ENCODE measurements at places on chromosomes 3 and 15.
A peak's percentile ranks its signal among the peaks of the same experiment; 100 is the strongest.

DNA sequence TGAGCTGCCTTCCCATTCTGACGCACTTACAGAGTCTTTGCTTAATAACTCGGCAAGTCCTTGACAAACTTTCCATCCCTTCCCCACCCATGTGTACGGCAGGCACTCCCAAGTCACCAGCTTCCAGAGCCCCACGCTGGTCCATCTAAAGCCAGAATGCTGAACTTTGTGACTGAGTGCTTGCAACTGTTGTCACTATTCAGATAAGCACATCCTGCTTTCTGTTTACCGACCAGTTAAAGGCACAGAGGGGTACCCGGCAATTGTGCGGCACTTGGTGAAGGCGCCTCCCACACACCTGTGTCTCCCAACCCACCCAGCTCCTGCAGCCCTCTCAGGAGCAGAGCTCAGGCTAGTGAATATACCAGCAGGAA lies 430.6 kb downstream of the FOXP1 start:
- DNase-seq = peak; percentile 56

DNA sequence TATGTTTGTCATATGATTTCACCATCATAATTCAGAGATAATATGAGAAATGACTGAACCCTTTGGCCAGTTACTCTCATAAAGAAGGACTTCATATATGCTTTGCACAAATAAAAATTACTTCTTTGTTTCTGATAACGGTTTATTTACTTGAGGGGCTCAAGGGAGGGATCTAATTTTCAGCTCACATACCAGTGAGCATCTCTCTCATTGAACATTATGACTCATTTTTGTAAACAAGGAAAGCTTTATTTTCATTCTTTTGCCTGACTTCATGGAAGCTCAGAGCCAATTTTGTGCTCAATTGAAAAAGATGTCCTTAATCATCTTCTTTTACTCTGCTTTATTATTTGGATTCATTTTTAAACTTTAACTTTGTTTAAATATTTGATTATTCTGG lies 5.8 kb downstream of the NLGN1 start:
- DNase-seq = no peak

DNA sequence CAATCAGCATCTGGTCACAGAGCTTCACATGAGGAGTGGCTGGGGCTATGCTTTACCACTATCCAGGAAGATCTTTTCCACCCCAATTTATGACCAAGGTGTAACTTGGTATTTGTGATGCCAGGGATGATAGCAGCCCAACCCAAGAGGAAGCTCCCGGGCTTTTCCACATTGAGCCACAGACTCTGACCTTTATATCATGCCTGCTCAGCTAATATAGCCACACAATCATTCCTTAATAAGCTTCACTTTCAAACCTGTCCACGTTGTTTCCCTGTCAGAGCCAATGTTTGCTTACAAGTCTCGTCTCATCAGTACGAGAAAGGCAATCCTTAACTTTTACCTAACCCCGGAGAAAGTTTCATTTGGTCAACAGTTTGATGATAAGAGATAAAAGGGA lies 330.9 kb downstream of the SHQ1 start:
- no peak for DNase-seq

DNA sequence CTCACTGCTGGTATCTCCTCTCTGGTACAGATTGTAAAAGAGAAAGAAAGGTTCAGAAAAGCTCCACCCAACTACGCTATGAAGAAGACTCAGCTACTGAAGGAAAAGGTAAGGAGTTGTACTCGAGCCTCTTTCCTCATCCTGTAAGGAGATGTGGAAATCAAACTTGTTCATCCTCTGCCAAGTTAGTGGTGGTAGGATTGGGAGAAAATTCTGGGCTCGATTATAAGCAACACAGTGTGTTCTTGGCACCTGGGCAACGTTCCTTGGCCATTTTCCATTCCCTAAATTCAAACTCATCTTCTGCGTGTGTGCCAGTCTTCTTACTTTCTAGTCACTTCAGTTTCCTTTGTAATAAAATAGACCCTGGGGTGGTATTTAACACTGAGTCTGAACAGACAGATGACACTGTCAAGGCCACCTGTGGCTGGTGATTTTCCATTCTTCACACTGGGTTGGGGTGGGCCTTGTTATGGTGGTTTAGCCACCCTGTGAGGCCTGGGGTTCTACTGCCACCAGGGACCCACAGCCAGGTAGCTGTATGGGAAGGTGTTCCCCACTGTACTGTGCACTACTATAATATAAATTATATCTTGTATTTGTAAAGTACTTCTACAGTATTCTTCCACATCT lies 17.1 kb upstream of the ITPKA start:
- DNase-seq = no peak

GRCh38 chr3:32240159-32240545 lies 1.7 kb downstream of the CMTM8 start:
- no peak for DNase-seq

DNA sequence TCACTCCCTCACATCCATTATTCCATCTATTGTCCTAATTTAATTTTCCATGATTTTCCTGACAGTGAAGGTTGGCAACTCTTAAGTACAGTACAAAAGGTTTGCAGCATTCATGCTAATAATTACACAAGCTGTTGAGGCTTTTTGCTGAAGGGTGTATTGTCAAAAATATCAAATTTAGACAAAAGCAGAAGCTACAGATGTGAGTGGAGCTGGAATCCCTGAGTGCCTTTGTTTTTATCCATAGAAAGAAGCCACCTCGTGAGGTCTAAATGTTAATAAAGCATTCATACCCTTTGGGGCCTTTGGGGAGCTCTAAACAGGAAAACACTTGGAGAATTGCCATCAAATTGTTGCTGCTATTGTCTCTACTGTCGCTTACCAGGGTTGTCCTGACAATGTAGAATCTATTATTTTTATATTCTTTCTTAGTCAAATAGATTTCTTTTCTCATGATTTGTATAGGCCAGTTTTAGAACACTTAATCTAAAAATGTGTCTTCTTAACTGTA lies 185.8 kb upstream of the ROBO1 start:
- no peak for DNase-seq

DNA sequence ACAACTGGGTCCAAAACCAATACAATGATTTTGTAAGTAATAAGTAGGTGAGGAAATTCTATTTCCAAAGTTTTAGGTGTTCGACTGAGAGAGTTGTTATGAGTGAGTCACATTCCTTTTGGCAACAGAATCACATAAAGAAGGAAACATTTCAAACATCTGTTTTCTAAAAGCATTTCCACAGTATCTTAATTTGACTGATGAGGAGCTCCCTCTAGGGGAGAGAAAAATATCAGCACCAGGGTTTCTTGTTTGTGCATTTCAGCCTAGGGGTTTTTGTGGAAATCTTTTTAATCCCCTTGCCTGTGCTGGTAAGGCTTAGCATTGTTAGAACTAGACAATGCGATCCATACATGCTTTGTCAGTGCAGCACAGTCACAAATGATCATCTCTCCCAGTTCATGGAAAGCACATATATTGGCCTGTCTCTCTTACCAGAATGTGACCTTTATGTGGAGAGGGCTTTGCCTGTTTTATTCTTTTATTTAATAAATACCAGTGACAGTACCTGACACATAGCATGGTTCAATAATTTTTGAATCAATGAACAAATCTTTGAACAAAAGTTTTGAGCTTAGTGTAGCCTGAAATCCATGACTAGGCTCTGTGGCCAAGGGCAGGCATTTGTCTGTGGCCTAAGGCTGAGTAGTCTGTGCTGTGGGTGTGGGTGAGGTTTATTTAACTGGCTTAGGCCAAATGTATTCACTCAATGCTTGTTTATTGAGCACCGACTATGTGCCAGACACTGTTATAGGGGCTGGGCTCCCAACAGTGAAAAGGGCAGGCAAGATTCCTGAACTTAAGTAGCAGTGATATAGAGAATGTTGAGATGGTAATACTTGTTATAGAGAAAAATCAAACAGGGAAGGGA lies 21.1 kb upstream of the IQCF6 start:
- peak; percentile 27 for DNase-seq

DNA sequence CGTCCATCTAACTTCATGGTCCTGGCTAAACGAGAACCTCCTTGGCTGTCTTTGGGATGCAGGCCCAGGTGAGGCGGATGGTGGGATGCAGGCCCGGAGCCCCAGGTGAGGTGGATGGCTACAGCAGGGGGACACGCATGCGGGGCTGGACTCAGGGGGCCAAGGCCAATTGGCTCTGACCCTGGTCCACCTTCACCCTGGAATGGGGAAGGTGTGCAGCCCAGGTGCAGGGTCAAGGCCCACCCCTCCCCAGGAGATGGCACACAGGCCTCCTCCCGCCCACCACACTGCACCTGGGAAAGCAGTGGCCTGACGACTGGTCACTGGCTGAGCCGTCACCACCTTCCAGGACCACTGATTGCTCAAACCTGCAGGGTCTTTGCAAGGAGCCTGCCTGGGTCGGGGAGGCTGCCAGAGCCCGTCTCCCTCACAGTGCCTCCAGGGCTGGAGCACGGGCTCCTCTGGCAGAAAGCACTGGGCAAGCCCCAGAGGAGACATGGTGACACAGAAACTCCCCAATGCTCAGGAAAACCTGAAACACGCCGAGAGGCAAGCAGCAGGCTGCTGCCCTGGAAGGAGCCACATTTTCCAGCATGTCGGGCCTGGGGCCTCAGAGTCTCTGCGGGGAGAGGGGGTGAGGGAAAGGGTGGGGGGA lies 159.6 kb downstream of the LRRK1 start:
- DNase-seq = no peak

DNA sequence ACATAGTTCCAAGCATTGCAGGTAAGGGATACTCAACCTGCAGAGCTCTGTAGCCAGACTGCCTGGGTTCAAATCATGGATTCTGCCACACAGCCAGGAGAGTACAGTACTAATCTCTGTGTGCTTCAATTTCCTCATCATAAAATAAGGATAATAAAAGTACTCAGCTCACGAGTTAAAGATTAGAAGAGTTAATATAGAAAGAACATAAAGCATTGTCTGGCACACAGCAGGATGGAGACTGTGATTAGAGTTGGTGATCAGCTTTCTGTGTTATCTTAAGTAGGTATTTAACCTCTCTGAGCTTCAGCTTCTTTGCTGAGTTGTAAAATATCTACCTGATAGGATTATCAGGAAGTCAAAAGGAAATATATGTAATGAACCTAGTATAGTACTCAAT lies 2.7 kb downstream of the CEP70 start:
- no peak for DNase-seq

DNA sequence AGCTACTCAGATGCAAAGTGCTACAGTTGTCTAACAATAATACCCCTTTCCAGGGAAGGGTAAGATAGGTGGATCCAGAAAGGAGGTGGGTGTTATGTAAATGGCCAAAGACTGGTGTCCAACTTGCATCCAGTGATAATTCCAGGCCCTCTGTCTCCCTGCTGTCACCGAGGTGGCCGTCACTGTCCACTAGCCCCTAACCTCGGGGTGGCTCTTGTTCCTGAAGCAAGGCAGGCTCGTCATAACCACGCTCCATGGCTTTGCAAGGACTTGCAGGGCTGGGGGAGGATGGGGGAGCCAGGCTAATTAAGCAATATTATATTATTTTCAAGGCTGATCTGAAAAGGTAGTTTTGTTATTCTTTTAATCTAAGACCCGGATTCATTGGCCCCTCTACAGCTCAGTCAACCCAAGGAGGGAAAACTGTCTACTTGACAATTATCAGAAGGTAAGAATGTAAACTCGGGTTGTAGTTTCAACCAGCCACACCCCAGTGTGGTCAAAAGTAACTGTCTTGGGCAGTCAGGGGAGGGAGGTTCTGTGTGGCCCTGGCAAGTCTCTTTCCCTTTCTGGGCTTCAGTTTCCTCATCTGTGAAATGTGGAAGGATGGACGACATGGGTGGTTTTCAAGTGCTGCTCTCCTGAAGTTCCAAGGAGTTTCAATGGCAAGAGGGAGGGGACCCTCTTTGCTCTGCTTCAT lies 220.1 kb upstream of the BHLHE40 start:
- DNase-seq = no peak

GRCh38 chr3:169591159-169591951 lies 72.2 kb downstream of the MECOM start:
- DNase-seq = no peak

DNA sequence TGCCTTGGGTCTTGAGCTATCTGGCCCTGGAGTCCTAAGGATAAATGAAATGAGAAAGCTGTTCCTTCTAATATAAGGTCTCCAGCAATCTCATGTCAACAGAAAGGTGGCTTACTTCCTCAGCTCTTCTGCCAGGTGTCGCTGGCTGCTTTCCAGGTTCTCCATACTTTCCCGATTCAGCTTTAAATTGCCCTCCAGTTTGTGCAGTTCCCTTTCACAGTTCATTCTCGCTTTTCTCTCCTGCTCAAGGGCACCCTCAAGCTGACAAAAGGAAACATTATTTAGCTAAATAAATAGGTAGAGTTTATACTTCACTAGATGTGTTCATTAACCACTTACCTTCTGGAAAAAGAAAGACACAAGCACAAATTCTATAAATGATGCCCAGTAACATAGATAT lies 73.0 kb downstream of the MYH15 start:
- DNase-seq = peak; percentile 20

- no peak for DNase-seq
Measured at GRCh38 chr3:31670136-31670535, 137.4 kb downstream of the STT3B start.

GRCh38 chr15:39583596-39584265 lies 2.9 kb downstream of the THBS1 start:
- no peak for DNase-seq

- peak; percentile 40 for DNase-seq
Measured at GRCh38 chr3:194139814-194140391, 4.0 kb downstream of the HES1 start.

GRCh38 chr15:100090411-100090810 lies 251.4 kb downstream of the ADAMTS17 start:
- no peak for DNase-seq

- no peak for DNase-seq
Measured at GRCh38 chr3:159978918-159979703, 9.5 kb upstream of the IL12A start.

DNA sequence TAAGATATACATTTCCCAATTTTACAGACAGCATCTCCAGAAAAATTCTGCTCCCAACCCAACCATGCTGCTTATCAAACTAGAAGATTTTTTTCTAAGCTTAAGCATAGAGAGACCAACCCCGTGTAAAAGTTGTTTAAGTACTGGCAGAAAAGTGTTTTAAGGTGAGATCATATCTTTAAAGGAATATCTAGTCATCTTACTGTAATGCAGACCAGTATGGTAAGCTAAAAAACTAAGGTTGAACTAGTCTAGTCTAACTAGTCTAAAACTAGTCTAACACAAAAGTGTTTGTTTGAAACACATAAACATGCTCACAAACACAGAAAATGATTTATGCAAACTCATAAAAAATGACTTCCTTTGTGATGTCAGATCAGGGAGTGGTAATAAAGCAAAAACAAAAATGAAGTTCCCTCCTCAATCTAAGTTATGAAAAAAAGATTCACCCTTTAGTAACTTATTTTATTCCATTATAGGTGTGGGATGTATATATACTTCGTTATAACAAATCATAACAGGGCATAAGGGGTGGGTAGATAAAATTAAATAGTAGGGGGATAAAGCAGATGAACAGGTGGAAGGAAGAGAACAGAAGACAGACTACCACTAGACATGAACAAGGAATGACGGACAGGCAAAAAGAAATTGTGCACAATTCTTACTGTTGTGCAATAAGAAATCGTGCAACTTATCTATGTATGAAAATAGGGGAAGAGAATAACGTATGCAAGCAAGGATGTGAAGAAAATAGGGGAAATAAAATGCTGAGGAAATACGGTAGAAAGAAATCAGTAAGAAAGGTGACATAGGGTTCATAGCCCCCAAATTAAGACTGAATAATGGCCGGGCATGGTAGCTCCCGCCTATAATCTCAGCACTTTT lies 10.0 kb downstream of the MYO5A start:
- DNase-seq = no peak

Measured in mucosa of gallbladder (tissue), 1 donor.